ENCODE measurements at places on chromosomes 16 and 17.

DNA sequence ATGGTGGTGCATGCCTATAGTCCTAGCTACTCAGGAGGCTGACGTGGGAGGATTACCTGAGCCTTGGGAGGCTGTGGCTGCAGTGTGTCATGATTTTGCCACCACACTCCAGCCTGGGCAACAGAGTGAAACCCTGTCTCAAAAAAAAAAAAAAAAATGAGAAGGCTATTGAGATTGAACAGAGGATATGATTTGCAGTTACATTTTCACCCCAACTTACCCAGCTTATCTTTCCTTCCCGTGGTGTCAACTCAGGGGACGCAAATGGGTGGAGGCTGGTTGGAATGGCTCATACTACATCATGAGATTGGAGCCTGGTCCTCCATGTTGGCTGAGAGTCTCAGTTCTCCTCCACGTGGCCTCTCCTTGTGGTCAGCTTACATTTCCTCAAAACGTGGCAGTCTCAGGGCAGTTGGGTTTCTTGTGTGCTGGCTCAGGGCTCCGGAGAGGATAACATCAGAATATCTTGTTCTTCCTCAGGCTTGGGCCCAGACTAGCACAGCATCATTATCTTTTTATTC is 17.2 kb upstream of the NSMCE1 start:
- no peak for DNase-seq

GRCh38 chr16:30947541-30947858 is 1.4 kb upstream of the ORAI3 start:
- no peak for DNase-seq

DNA sequence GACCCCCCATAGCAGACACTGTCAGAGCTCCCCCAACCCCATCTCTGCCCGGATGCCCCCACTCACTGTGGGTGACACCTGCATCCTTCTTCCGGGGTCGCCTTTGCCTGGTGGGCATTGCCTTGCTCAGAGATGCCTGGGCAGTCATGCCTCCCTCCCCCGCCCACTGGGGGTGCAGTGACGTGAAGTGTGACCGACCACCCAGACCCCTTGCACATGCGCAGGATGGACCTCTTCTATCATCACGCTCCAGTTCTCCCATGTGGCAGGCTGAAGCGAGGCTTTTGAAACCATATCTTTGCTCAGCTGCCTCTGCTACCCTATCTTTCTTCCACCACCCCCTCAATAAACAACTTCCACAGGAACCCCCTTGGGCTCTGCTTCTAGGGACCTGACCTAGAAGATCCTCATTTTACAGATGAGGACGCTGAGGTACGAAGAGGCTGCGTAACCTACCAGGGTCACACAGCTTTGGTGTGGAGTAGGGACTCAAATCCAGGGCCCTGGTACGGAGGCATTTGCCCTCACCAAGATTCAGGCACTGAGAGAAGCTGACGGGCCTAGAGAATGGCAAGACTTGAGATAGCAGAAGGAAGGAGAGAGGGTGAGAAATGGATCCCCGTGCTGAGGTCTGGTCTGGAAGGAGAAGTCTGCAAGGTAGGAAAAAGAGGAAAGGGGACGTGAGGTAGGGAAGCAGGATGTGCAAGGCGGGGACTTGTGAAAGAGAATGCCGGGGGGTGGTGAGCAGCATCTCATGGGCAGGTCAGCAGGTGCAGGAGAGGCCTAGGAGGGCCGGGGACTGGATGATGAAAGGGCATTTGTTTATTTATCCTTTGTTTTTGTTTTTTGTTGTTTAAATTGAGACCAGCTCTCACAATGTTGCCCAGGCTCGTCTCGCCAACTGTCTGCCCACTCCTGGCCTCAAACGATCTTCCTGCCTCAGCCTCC is 14.4 kb downstream of the NLRC5 start:
- DNase-seq = no peak

DNA sequence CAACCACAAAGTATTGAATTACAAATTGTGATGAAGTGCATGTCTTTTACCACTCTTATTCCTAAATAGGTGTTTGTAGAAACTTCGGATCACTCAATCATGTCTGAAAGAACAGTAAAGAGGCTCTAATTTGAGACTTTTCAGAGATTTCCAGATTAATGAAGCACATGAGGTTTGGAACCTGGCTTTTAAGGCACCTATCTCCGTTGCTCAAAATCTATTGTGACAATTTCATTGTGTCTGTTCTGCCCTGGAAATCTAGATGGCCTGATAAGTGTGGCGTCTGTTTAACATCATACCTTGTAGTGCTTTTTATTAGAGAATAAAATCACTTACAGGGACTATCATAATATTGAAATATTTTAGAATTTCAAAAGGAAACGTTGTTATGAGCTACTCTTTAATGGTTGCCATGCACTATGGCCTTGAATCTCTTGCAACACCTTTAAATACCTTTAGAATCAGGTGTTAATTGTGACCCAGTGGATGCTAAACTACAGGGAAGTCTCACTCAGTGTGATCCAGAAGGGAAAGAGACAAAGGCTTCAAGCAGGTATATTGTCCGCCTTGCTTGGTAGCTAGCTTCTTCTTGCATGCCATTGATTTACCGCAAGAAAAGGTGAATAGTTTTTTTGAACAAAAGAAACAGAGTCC is 210.3 kb downstream of the CNTNAP4 start:
- no peak for DNase-seq

DNA sequence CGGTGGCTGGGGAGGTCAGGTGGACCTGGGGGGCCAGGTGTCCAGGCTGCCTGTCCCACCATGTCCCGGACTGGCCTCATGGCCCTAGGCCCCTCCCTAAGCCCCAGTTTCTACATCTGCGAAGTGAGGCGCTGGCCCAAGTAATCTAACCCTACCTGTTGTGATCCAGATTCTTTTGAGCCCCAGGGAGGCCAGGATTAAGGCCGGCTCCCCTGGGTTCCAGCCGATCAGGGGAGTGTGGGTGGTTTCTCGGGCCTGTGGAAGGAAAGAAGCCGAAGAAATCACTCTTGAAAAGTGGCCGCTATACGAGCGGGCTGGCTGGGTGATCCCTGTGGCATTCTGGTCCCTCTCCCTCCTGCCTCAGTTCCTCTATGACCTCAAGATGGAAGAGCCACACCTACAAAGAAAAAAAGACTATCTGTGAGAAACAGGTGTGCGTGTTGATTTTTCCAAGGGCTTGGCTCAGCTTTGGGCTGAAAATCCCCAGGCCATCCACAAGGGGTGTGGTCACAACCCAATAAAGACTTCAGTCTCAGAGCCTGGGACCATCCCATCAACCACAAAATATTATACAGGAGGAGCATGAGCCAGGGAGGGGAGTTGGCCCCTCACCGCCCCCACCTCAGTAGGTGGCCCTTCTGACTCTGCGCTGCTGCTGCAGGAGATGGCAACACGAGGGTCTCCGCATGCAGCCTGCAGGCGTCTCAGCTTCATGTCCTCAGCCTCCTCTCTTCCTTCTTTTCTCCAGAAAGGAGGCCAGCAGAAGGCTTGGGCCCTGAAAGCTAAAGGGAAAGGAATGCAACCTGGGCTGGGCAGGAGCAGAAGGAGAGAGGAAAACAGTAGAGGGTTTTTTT is 20.3 kb downstream of the GPR142 start:
- DNase-seq = no peak

DNA sequence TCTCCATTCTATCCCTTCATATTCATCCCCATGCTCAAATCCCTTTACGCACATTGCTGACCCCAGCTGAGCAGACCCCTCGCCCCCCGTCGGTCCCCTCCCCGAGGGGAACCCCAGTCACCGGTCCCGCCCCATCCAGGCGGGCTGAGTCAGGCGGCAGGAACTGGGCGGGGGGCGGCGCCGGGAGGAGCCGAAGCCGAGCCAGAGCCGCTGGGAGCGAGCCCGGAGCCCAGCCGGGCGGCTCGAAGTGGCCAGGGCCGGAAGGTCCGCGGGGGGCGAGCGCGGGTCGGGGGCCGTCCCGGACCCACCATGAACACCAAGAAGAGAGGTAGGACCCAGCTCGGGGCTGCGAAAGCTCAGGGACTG is 8.6 kb downstream of the RIPOR1 start:
- DNase-seq = peak; percentile 50

DNA sequence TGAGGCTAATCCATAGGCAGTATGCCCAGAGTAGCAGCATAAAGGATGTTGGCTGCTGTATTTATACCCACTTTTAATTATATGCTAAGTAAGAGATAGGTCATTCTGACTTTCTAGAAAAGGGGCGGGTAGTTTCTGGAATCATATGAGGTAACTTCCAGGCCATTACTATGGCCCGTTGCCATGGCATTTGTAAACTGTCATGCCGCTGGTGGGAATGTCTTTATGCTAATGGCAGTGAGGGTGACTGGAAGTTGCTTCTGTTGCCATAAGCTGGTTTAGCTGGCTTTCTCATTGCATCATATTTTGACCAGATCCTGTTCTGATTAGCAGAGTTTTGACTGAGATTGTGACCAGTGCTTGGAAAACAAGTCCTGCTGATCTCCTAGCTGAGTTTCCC is 929.6 kb upstream of the CDH8 start:
- DNase-seq = no peak

DNA sequence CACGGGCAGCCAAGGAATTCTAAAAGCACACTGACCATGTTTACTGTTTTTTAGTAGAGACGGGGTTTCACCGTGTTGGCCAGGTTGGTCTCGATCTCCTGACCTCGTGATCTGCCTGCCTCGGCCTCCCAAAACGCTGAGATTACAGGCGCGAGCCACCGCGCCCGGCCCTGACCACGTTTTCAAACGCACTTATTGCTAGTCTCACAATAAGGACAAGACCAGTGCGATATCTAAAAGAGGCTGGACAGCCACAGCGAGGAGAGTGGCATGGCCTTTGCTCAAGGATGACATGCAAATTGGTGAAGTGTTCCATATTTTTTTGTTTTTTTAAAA is 35.0 kb upstream of the CLEC18B start:
- no peak for DNase-seq

DNA sequence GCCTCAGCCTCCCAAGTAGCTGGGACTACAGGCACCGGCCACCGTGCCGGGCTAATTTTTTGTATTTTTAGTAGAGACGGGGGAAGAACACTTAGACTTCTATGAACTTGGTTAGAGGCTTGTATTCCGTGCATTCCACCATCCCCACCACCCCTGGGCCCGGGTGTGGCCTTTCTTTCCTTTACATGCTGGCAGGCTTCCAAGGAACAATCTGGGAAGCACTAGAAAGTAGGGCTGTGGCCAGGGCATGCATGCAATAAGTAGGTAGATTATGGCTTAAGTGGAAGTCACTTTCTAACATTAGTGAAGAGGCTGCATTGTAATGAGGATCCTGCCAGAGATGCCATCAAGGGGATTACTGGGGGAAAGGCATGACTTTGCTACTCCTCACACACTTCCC is 171.6 kb downstream of the SHISA6 start:
- no peak for DNase-seq

DNA sequence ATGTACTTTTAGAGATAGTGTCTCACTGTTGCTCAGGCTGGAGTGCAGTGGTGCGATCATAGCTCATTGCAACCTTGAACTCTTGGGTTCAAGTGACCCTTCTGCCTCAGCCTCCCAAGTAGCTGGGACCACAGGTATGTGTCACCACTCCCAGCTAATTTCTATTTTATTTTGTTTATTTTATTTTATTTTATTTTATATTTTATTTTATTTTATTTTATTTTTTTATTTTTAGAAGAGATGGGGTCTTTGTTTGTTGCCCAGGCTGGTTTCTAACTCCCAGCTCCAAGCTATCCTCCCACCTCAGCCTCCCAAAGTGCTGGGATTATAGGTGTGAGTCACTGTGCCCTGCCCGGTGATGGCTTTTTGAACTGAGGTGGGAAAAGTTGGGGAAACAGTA is 35.1 kb upstream of the HS3ST4 start:
- no peak for DNase-seq

DNA sequence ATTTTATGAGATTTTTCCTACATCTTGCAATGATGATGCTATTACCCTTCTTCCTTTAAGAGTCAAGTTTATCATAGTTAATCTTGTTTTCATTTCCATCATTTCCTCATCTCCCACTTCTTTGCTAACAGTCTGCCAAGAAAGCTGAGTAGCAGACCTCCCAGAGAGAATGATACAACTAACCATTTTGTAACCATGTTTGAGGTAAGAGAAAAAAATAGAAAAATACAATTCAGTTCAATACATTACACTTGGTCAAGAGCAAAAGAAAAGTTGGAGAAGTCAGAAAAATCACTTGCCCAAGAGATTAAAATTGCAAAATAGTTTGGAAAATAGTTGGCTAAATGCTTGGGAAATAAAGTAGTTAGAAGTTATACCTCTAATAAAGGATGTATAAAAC is 154.4 kb downstream of the ABCA8 start:
- DNase-seq = no peak

DNA sequence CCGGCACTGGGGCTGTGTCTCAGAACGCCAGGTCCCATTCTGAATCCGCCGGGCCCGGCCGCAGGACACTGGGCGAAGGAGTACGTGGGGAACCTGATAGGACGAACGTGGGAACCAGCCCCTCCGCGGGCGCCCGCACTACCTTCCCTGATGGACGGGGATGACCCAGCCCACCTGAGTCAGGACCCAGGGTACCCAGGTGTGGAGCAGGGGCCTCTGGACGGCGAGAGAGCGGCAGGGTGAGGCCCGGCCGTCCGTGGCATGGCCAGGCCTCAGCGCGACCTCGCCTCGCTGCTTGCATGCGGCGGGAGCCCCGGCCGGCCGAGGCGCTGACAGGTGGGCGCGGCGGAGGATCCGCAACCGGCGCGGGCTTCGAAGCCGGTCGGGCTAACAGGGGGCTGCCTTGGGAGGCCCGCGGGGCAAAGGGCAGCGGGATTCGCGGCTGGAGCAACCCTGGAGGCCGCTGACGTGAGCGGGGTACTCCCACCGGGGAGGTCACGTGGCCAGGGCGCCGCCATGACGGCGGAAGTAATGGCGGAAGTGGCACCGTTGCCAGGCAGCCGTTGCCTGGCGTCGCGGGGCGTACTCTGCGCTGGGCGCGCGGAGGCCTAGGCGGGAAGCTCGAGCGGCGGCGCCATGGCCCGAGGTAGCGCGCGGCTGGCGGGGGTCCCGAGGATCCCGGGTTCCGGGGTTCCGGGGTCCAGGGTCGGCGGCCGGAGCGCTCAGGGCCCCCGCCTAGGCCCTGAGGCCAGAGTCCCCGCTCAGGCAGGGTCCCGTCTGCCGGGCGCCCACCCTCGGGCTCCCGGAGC is at the start of gene WDR90:
Gene WDR90, plus strand, starts transcription at position 585 of the 809 bp plus-strand sequence. Its CDS starts 52 bp downstream, at position 637.
- DNase-seq = peak; percentile 91

DNA sequence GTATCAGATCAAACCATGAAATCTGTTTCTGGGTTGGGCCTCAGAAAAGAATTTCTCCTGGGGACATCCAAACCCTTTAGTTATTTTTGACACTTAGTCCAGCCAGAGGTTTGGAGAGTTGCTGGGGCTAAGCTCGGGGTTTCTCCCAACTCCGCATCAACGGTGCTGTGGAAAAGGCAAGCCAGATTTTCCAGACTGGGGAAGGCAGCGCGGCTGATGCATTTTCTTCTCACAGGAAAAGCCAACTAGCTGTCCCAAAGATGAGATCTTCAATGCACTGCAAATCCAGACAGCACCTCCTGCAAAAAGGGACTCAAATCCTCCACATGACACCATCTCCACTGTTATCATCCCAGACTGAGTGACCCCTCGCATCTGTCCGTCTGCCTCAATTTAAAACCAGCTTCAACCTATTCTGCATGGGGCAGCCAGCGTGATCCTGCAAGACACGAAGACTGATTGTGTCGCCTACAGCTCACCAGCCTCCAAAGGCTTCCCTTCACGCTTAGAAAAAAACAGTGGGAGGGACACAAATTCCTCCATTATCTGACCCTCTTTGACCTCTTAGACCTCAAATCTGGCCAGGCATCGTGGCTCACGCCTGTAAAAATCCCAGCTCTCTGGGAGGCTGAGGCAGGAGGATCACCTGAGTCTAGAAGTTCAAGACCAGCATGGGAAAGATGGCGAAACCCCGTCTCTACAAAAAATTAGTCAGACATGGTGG is 62.0 kb downstream of the GAS7 start:
- no peak for DNase-seq

All from stimulated activated CD4-positive, alpha-beta T cell treated with anti-CD3 and anti-CD28 coated beads, Interleukin-12 subunit alpha, Interleukin-12 subunit beta, amount 100 ng/mL, for 4 hours (primary cell).